ENCODE measurements at places on chromosomes 7 and 10.

DNA sequence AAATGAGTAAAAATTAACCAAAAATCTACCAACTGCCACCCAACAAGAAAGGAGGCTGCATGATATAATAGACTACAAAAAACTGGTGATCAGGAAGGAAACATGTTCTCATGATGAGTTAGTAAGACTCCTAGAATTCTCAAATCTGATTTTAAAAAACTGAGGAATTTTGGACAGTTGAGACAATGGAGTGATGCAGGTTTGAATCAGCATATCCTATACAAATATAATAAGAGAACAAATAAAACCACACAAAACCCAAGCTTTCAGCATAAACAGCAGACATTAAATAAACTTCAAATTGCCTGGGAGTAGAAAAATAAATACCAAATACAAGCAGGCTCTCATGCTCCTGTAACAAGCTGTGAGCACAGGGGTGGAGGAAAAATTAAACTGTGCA lies 57.8 kb downstream of the SLC25A40 start:
- no peak for DNase-seq

DNA sequence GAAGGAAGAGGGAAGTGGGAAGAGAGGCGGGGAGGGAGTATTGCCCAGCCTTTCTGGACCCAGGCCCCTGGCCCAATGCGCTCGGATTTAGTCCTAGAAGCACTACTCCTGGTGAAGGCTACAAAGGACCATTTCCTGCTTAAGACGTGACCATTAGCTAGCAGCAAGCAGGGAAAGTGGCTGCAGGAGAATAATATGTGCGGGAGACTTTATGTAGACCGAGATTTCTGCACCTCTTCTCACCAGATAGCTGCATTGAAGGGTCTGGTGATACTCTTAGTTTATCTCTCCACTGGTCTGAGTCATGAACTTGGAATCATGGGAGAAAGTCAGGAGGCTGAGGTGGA lies 3.1 kb downstream of the VAX1 start:
- DNase-seq = no peak

DNA sequence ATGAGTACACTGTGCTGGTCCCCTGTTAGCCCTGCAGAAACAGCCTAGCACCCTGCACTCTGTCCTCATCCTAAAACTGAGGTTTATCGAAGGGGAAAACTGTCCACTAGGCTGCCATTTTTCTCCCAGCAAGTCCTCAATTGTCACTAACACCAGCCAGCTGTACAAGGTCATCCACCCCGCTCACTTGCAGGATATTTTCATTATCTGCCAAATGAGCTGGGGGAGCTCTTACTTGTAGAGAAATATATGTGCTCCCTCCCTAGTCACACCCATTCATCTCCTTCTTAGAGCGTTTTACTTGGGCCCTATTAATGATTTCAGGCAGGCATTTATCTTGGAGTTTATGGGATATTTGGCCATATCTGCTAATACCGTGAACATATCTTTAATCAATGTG lies 413.5 kb upstream of the NFE2L3 start:
- no peak for DNase-seq

DNA sequence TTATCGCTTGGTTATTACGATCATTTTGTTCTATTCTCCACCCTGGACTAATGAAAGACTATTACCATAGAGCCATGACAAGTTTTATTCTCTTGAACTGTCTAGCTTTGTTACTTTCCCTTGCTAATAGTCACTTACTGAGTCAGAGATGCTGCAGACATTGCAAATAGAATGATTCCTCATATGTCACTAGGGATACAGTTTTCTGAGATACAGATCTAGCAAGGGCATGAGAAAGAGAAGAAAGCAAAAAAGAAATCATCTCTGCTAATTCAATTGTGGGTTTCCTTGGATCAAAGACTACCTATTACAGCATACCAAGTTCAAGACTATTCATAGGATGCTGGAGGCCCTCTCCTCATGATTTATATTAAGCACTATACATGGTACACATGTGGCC lies 204.3 kb downstream of the MBL2 start:
- no peak for DNase-seq

GRCh38 chr7:82263920-82264782 lies 179.4 kb downstream of the CACNA2D1 start:
- DNase-seq = no peak

Measured in smooth muscle cell of the brain vasculature (primary cell).